Coronary artery (tissue), 2 donors: ENCODE measurements at places on chromosomes 1 and 21.
A peak's percentile ranks its signal among the peaks of the same experiment; 100 is the strongest.

DNA sequence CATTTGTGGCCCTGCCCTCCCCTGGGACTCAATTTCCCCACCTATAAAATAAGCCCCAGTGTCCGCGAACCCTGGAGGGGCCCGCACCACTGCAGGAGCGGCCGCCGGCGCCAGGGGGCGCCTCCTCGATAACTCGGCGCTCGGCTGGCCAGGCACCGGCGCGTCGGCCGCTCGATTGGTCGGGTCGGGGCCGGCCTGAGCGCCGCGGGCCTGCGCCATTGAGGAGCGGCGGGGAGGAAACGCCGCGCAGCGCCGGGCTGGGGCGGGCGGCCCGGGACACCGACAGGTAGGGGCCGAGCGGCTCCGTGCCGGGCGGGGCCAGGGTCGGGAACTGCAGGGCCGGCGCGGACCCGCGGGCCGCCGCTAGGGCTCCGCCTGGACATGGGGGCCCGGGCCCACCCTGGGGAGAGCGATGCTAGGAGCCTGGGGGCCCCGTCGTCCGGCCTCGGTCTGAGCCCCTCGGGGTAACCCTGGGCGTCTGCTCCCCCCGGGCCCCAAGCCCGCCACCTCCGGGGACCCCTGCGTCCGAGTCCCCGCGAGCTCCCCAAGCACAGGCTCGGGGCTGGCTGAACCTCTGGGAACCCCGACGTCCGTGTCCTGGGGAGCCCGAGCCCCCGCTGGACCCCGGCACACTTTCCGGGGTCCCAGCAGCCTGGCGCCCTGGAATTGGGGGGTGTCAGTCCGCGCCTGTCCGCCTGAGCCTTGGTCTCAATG is at the start of gene VPS13D:
TSS of gene VPS13D (plus strand) at position 196 of the 714 bp plus-strand sequence. CDS start 4,237 bp downstream, outside the sequence.
- peak; percentile 83 for DNase-seq

GRCh38 chr1:241423541-241424479 is 66.8 kb upstream of the RGS7 start:
- DNase-seq: no peak

- no peak for DNase-seq
Measured at GRCh38 chr21:41680444-41681347, 86.2 kb downstream of the RIPK4 start.

GRCh38 chr1:26524181-26524580 is 5.4 kb upstream of the RPS6KA1 start:
- DNase-seq: no peak

DNA sequence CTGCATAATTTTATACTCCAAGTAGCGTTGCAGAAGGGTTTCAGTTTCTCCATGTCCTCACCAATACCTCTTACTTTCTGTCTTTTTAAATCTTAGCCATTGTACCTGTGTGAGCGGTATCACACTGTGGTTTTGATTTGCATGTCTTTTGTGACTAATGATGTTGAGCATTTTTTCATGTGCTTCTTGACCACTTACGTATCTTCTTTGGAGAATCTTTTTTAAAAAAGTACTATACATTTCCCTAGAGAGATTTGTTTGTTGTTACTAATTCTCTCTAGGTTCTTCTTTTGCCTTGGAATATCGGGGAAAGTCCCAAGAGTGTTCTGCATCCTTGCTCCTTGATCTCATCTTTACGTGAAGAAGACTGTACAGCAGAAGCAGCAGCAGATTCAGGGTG is 81.8 kb upstream of the WARS2 start:
- DNase-seq: no peak

GRCh38 chr1:150259758-150260669 is 2.4 kb downstream of the CA14 start:
- DNase-seq: no peak

DNA sequence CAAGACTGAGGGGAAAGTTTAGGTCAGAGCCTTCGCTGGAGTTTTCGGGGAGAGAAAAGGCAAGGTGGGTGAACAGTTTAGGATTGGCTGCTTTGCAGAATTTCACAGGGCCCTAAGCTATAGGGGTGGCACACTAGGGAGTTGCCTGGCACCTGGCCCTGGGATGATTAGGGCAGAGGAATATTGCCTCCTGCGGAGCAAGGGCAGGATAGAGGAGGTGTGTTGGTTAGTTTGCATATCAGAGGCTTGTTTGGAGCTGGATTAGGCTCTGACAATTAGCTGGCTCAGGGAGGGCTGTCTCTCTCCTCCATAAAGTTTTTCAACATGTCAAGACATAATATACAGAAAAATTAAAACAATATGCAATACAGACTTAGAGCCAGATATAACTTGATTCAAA is 436.4 kb downstream of the DISC1 start:
- no peak for DNase-seq

- DNase-seq: no peak
Measured at GRCh38 chr1:75613916-75614315, 3.0 kb upstream of the SLC44A5 start.

DNA sequence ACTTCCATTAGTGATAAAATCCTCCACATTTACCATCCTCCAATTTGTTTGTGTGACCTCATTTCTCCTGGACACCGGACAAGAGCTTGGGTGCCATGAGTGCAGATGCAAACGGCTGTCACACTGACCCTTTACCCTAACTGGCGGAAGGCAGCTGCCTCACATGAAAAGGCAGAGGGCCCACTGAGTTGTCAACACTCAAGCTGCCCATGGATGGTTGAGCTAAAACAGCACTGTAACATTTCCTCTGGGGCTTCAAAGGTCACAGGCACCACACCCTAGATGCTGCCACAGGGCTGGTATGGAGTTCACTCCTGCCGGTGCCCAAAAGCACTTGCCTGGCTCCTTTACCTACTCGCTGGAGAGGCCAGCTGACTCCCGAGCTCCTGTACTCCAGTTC is 653.4 kb downstream of the KCNT2 start:
- DNase-seq: no peak

- DNase-seq: no peak
Measured at GRCh38 chr1:230303069-230303468, 123.1 kb downstream of the PGBD5 start.

GRCh38 chr1:201218409-201218808 is 27.8 kb downstream of the IGFN1 start:
- DNase-seq: peak; percentile 60

DNA sequence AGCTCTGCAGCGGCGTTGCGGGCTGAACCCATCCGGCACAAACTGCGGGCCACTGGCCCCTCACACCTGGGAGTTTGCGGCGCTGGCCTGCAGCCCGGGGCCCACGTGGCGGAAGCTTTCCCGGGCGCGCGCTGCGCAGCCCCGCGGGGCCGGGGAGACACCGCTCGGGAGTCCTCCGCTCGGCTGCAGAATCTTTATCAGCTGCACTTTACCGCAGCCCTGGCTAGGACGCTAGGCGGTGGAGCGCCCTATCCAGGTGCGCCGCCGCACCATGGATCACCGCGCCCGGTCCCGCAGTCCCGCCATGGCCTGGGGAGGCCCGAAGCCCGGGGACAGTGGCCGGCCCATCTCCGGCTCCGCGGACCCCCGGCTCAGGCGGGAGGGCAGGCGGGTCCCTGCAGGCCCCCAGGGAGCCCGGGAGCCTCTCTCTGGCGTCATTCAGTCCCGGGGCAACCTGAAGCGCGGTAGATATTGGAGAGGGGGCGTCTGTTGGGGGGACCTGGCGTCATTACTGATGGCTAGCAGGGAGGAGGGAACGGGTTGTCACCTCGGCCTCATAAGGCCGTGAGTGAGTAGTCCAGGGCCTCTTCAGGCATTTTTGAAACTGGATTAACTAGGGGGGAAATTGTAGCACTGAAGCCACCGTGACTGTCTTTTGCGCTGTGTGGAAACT is 5.7 kb upstream of the OLIG2 start:
- peak; percentile 21 for DNase-seq

- peak; percentile 80 for DNase-seq
Measured at GRCh38 chr1:181104790-181105133, 16.3 kb downstream of the IER5 start.

DNA sequence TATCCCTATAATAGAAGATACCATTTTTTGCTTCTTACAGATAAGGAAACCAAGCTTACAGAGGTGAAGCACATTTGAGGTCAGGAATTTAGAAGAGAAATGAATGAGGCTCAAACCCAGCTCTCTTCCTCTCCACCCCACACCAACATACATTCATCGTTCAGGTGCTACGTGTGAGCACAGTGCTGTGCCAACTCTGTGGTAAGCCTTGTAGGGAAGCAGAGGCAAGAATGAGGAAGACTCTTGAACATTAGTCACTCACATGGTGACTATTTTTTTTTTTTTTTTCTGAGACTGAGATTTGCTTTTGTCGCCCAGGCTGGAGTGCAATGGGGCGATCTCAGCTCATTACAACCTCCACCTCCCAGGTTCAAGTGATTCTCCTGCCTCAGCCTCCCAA is 314.0 kb downstream of the NTNG1 start:
- DNase-seq: no peak

GRCh38 chr1:182084487-182085316 is 23.2 kb upstream of the ZNF648 start:
- DNase-seq: peak; percentile 86

- no peak for DNase-seq
Measured at GRCh38 chr1:63268876-63269275, 53.5 kb upstream of the FOXD3 start.

DNA sequence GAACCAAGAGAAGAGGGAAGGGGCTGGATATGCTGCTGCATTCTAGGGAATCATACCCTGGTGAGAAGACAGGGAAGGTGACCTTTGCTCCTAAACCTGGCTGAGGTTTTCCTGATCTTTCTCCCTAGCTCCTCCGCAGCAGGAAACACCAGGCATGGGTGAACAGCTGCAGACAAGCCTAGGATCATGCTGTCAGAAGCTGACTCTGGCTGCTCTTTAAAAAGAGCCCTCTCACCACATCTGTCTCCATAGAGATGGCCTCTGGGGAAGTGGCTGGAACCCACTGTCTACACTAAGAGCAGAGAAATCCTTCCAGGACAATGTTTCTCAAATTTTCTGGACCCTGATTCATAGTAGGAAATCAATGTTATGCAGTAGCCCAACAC is 57.6 kb downstream of the CD34 start:
- peak; percentile 22 for DNase-seq

DNA sequence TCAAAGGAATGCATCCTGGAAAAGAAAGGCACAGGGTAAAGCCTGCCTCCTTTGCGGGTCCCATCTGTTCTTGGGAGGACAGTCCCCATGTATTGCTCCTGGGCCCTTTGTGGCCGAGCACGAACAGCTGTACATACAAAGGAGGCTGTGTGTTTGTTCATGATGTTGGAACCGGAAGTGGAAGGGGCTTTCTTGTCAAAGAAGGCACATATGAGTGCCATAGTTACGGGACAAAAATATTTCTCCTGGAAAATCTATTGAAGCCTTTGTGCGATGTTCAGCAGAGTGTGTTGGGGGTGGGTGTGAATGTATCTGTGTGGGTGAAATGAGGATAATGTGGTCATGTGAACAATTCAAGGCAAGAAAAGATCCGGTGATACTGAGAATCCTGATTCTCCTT is 297.6 kb downstream of the DISC1 start:
- DNase-seq: no peak

DNA sequence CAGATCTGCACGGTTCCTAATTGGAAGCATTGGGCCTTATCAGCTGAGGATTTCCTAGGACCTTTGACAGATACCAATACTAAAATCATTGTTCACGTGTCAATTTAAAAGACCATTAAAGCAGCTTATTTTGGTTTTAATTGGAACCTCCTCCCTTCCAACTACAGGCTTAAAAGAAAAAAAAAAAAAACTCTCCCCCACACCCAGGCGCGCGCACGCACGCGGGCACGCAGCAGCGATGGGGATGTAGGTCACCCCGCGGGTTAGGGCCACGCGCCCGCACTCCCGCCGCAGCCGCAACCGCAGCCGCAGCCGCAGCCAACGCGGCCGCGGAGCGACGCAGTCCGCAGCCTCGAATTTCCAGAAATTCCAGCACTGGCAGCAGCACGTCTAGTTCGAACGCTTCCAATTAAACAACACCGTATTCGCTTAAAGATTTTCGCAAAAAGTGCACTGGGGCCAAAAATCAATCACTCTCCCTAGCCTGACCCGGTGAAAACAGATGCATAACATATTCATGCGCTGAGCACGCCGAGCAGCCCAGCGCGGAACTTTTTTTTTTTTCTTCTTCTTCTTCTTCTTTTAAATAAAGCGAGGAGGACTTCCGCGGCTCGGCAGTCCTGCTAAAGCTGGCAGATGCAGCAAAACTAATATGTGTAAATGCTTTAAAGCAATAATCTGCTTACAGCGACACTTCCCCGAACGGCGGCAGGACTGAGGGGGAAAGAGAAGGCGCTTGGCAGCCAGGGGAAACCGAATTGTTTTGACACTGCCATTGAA is 13.3 kb upstream of the BARHL2 start:
- DNase-seq: no peak

GRCh38 chr1:98030976-98031375 is 110.1 kb upstream of the DPYD start:
- DNase-seq: no peak

- DNase-seq: no peak
Measured at GRCh38 chr1:107683683-107684082, 281.3 kb downstream of the VAV3 start.

DNA sequence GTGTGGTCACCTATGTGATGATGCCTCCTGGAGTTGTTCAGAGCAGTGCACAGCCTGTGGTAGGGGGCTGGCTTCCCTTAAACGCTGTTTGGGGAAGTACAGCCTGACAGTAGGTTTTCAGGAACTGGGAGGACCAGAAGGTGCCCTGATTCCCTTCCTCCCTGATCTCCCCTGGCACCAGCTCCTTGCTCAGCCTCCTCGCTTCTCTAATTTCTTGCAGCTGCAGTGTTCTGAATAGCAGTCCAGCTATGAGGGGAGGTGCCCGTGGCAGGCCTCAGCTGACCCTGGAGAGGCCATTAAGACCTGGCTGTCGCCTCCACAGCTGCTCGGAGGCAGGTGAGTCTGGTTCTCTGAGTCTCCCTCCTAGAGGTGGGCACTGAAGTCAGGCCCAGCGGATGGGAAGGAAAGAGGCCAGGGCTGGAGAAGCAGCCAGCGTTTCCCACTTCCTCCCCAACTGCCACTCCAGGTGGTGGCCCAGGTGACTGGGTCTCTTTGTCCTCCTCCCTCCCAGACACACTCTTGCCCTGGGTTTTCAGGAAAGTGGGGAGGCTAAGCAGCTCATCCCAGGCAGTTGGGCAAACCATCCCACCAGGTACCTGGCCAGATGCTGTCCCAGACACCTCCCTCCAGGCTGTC is 52.0 kb upstream of the RPL11 start:
- DNase-seq: no peak

DNA sequence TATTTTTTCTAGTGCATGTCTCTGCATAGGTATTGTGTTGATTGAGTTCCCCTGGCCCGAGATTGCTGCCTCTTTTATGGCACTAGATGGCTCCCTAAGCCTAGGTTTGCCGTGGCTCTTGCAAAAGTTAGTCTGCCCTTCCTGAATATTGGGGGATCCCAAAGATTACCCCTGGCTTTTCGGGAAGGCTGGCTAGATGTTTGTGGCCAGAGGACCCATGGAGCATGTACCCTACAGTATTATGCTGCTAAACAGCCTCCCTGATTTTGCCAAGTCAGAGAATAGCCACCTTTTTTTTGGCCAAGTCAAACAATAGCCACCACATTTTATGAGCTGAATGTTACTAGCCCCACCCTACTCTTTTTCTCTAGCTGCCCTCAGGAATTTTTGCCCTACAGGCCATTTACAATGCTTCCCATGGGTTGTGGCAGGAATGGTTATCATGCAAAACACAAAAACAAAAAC is 343.2 kb downstream of the OLFM3 start:
- no peak for DNase-seq
